ENCODE measurements at places on chromosomes 6 and 20.

DNA sequence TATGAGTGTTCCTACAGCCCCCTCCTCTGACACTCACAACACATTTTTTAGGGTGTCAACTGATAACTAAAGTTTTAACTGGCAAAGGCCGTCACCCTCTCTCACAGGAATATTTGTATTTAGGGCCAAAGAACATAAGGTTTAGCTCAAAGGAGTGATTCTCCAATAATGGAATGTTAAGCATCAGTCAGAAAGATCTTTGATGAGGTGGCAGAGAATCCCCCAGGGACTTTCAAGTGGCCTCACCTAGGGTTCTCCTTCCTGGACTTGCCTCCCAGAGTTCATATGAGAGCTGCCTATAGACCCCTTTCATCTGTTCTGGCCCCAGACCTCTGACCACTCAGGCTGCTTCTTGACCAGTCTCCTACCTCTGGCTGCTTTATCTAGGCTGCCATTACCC, 7.4 kb upstream of the SCUBE3 start:
- DNase-seq = no peak

GRCh38 chr20:41011551-41012067, 17.0 kb upstream of the TOP1 start:
- no peak for DNase-seq

DNA sequence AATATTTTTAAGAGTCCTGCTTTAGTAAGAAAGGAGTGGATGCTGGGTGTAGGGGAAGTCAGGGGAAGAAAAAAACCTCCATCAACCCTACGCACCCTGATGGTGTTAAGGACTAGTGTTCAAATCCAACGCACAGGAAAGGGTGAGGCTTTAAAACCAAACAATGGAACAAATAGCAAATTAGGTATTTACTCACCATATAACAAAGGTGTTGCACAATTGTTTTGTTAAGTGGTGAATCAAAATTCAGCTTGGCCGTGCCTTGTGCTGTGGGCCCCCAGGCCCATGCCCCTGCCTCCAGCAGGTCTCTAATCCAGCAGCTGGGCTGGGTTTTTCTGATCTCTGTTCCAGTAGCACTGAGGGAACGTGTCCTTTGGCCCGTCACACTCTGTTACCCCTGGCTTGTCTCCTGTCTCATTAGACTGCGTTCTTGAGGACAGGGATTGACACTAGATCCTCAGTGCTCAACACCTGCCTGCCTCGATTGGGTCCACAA, 11.8 kb downstream of the FAM83D start:
- no peak for DNase-seq

DNA sequence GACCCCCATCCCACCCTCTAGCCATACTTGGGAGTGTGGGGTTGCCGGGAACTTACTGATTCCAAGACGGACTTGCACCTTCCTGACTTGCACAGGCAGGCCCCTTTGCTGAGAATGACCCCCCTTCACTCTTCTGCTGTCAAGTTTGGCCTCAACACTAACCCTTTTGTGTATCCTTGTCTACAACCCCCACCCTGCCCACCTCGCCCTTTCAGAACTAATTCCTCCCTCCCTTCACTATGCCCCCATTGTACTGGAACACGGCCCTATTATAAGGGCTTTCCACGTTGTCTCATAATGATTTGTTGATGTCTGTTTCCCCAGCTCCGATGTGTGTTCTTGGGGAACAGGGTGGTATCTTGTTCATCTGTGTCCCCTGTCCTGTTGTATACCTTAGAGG, 4.4 kb upstream of the NEDD9 start:
- no peak for DNase-seq

GRCh38 chr6:14595751-14596150, 478.2 kb downstream of the CD83 start:
- DNase-seq = no peak

- peak; percentile 27 for DNase-seq
These were observed at the start of gene CRYBG1 for GRCh38 chr6:106360410-106360988. Gene CRYBG1 (plus strand): TSS chr6:106360717. CDS start chr6:106360909, 192 bp downstream.

DNA sequence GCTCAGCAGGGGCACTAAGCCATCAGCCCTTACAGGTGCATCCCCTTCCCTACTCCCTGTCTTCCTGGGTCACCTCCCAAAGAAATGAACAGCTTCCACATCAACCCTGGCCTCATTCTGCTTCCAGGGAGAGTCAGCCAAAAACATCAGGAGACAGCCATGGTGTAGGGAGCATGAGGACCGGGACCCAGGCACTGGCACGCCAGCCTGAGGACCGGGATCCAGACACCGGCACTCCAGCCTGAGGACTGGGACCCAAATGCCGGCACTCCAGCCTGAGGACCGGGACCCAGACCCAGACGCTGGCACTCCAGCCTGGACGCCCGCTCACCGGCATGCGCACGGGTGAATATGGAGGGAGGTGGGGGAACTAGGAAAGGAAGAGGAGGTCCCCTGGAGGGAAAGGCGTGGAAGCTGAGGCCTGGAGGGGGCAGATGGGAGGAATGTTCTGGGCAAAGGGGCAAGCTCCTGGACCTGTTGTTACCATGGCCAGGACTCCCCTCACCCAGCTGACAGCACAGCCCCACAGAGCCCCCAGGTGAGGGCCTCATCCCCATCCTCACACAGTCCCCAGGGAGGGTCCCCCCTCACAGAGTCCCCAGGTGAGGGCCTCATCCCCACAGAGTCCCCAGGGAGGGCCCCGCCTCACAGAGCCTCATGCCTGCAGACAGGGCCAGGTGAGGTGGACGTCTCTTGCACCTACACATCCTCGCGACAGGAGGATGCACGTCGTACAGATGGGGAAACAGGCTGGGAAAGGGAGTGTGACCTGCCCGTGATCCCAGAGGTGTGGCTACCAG, 26.0 kb upstream of the MRGBP start:
- no peak for DNase-seq

- DNase-seq = no peak
These were observed 1118.5 kb upstream of the EYS start for GRCh38 chr6:66825539-66825938.

DNA sequence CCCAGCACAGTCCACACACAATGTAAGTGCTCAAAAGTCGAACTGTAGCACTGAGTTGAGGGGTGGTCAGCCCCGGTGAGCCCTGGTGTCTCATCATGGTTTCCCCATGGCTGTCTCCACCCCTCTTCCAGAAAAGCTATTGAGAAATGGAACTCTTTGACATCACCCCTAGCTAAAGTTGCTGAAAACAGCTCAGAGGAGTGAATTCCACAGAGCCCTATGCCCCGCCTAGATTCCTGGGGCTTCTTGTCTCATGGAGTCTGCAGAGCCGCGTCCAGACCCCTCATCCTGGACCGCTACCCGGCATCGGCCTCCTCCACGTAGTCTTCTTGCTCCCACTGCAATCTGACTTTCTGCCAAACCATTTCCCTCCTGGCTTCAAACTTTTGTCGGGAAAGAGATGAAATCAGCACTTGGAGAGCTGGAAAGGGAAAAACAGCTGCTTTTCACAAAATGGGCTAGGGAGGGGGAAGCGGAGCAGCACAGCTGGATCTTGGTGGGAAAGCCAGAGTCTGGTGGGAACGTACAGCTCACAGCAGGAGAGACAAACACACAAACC, 132.2 kb downstream of the SNX5 start:
- no peak for DNase-seq

- DNase-seq = no peak
These were observed 3.6 kb upstream of the TMEM74B start for GRCh38 chr20:1188347-1188746.

- no peak for DNase-seq
These were observed 132.3 kb downstream of the UNC5CL start for GRCh38 chr6:40906759-40907158.

DNA sequence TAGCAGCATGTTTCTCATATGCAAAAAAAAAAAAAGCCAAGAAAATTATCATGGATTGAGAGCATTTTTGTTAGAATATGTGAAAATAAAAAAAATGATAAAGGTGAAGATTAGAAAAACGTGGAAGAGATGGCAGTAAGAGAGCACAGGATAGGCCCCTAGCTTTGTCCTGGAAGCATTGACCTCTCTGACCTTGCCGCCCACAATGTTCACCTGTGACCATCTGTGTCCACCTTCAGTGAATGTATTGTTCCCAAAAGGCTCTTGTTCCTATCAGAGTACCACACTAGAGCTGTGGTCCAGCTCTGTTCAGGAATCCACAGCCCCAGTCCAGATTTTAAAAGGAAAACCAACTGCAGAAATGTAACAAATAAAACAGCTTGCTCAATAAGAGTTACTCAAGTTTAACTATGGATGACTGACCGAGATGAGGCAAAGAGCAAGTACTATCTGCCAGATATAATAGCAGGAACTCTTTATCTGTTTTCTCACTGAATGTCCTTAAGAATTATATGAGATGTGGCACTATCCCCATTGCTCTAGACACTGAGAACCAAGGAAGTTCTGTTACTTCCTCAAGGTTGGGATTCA, 287.7 kb upstream of the STXBP5 start:
- no peak for DNase-seq

DNA sequence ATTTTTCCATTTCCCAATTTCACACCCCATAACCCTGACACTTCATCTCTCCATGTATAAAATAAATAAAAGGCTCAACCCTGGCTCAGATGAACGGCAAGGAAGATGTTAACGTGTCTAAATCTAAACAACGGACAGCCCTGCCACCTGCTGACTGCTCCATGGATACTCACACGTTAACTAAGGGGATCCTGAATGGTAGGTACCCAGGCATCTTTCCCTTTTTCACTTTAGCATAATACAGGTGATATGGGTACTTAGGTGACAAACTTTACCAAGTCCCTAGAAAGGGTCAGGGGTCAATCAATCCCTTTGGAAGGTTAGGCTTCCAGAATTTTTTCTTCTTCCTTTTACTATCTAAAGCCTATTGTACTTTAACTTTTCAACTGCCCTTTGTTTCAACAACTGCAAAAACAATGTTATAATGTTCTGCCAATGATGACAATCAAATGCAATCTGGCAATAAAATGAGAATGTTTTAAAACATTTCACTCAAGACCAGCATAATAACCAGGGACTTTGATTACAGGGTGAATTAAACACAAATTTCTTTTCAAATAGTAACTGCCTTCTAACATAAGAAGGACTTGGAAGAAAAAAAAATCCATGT, 52.4 kb upstream of the IPCEF1 start:
- DNase-seq = no peak

DNA sequence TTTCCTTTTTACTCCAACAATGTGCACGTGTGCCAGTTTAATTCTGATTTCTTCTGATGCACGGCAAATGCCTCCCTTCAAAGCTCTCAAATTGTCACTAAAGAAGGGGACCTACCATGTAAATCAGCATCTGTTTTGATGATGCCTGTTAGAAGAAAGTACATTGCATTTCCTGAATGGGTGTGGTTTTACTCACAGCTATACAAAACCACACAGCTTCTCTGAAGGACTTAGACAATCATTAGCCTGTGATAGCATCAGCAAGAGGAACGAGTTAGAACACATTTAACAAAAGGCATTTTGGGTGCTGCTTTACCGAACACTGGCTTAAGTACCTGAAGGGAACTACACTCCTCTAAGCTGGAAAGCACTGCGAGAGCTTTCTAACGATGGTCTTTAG, 109.4 kb downstream of the ATXN1 start:
- DNase-seq = no peak

DNA sequence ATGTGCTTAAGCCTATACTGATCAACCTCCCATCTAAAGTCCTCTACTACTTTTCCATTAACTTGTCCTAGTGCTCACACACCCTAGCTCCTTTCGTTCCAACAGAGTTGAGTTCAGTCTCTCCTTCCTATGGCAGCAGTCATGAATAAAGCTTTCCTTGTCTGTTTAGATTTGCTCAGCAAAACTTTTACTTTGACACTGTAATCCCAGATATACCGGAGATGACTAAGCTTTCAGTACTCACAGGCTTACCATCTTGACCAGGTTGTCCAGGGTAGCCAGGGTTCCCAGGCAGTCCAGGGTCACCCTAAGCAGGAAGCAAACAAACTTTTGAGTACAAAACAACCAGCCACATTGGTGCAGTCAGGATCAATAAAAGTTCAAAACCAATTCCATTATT, 90.7 kb downstream of the COL21A1 start:
- no peak for DNase-seq

- DNase-seq = no peak
These were observed 6.5 kb upstream of the ROS1 start for GRCh38 chr6:117432273-117432672.

DNA sequence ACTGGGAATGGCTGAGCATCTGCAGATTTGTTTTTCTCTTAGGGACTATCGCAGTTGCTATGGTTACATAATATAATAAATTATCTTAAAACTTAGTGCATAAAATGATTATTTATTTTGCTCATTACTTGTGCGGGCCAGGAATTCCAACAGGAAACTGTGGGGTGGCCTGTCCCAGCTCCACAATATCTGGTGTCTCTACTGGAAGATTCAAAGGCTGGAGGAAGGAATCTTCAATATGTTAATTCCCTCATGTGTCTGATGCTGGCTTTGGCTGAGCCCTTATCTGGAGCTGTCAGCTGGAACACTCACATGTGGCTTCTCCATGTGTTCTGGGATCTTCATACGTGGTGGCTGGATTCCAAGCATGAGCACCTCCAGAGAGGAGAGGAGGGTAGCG, 23.9 kb upstream of the B3GAT2 start:
- DNase-seq = no peak

DNA sequence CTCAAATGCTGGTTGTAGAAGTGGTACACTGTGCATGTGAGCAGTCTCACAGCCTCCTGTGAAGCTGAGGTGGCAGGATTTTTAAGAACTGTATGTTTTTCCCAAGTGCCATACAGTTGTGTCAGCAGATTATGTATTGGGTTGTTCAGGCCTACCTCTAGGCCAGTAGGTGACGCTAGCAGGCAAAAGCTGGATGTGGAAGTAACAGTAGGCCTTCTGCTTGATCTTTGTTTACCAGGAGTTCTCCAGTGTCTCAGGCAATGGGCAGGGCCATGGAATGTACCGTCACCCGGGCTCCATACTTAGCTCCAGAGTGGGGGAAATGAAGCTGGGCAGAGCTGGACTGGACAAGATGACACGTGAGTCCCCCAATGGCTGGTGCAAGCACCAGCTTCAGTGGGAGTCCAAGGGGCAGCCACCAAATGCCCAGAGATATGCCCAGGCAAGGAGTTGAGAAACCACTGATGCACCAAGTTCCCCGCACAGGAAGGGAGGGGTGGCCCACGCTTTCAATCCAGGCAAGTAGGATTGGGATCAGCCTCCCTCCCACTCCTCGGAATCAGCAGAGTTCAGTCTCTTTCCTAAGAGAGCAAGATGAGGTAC, 289.7 kb downstream of the HTR1B start:
- no peak for DNase-seq

DNA sequence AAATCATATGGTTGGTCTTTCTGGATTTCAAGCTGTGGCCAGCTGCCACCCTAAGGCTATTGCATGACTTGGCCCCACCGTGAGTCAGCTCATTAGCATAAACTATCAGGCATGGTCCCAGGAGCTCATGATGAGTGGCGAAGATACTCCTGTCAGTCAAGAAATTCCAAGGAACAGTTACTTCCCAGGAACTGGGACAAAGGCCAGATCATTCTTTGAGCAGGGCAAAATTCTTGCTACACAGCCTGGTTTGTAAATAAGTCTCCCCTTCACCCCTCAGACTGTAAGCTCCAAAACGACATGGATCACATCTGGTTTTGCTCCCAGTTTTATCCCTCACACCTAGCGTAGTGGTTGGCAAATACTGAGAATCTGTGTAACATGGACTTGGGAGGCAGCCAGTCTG, 33.0 kb upstream of the KIAA1586 start:
- DNase-seq = no peak

GRCh38 chr6:100121854-100122609, 128.0 kb upstream of the MCHR2 start:
- DNase-seq = no peak

- DNase-seq = no peak
These were observed 138.1 kb downstream of the TFAP2A start for GRCh38 chr6:10276660-10277287.

All from right renal cortex interstitium (tissue), 3 donors.